Activated naive CD4-positive, alpha-beta T cell treated with anti-CD3 and anti-CD28 coated beads, Interleukin-2, amount 10 ng/mL, durations not matched to agents 7 days and 5 days (primary cell): ENCODE measurements at places on chromosomes 13 and 19.

DNA sequence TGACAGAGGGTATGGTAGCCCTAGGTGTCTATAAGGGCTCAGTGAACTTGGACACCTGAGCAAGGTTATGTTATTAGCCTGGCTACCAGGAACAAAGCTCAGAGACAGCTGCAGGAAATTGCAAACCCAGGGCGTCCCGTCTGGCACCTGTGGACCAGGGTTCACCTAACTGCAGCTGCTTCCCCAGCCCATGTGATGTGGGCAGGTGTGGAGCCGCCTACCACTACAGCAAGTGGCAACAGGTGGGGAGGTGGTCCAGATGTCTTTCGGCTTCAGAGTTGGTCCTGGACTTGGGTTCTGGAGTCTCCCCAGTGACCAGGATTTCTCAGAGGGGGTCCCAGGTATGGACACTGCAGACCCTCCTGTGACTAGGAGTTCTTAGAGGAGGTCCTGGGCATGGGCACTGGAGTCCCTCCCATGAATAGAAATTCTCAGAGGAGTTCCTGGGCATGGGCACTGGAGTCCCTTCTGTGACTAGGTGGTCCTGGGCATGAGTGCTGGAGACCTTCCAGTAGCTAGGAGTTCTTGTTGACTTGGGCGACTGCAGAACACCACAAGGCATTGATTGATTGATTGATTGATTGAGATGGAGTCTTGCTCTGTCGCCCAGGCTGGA, 25.2 kb downstream of the ACTL9 start:
- DNase-seq: no peak

- no peak for DNase-seq
Measured at GRCh38 chr13:113061796-113062425, 43.7 kb upstream of the F7 start.

- no peak for DNase-seq
Measured at GRCh38 chr13:78625384-78625783, 22.0 kb upstream of the POU4F1 start.

DNA sequence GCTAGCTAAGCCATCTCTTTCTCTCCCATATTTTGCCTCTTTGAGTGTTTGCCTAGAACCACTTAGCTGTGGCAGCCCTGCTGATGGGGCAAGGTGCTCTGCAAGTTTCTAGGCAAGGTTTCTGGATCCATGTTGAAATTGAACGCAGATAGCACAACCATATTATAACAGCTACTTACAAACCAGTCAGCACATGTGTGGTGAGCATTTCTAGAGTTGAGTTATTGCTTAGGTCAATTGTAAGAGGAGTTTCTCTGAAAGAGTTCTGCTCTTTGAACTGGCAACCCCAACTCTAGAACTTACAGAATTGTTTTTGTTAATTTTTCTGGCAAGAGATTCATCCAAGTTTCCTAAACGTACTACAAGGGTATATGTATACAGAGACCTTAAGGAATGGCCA, 103.3 kb downstream of the GGACT start:
- DNase-seq: no peak

DNA sequence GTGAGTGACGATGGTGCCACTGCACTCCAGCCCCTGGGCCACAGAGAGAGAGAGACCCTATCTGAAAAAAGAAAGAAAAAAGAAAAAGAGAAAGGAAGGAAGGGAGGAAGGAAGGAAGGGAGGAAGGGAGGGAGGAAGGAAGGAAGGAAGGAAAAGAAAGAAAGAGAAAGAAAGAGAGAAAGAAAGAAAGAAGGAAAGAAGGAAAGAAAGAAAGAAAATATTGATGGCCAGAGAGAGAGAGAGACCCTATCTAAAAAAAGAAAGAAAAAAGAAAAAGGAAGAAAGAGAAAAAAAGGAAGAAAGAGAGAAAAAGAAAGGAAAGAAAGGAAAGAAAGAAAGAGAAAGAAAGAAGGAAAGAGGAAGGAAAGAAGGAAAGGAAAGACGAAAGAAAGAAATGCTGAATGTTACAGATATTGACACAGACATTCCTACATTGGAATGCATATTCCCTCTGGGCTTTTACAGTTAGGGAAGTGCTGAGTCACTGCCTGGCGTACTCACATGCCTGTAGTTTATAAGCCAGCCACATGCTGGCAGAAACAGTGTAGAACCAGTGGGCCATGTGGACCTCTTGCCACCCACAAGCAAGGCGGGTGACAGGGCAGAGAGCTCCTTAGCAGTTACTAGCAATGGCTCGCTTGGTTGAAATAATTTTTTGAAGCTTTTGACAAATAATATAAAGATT, 34.6 kb upstream of the SLC46A3 start:
- no peak for DNase-seq

DNA sequence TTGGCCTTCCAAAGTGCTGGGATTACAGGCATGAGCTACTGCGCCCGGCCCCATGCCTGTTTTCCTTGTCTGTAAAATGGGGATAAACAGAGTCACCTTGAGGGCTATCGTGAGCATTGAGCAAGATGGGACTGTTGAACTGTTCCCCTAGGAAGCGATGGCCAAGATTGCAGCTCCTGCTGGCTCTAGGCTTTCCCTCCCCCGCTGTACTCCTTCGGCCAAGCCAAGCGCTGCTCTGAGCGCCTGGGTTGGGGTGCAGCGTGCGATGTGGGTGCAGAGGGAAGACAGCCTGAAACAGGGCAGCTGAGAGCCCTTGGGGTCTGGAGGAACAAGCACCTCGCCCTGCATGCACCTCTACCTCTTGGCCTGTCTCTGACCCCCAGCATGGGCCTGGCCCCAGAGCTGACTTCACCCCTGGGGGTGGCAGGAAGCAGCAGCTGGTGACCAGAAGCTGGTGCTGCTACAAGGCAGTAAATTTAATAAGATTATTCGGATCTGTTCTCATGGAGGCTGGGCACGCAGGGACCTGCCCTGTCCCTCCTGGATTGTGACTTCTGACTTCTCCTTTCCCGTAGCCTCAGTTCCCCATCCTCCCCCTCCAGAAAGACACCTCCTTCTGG, 5.3 kb downstream of the GNG8 start:
- no peak for DNase-seq

GRCh38 chr13:113632706-113633484, 25.1 kb downstream of the ATP4B start:
- DNase-seq: no peak

- peak; percentile 52 for DNase-seq
Measured at GRCh38 chr19:38869160-38869835, 8.8 kb downstream of the RINL start.

- no peak for DNase-seq
Measured at GRCh38 chr13:79237981-79238380, 168.1 kb downstream of the RBM26 start.

GRCh38 chr19:12946092-12946721, 545 bp downstream of the RAD23A start:
- DNase-seq: peak; percentile 69

DNA sequence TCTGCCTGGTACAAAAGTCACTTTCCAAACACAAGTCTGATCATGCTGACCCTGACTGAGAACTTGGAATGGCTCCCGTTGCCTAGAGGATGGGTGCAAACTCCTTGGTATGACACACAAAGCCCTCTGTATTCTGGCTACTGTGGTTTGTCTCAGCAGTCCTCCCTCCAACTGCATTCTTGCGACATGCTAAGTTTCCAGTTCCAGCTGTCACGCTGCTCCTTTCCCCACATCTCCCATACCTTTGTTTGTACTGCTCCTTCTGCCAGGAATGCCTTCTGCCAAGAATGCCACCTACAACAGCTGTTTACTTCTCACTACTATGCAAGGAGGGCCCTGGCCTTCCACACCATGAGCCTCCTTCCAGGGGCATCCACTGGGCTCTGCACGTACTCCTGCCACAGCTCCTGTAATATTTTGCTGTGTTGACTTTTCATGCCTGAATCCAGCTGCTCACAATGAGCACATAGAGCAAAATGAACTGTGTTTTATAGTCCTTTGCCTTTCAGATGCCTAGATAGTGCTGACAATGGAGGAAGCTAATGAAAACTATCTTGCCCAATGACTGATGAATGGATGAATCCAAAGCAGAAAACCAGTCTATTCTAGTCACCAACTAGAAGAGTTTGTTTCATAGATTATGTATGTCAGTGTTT, 543.7 kb downstream of the EFNB2 start:
- no peak for DNase-seq

DNA sequence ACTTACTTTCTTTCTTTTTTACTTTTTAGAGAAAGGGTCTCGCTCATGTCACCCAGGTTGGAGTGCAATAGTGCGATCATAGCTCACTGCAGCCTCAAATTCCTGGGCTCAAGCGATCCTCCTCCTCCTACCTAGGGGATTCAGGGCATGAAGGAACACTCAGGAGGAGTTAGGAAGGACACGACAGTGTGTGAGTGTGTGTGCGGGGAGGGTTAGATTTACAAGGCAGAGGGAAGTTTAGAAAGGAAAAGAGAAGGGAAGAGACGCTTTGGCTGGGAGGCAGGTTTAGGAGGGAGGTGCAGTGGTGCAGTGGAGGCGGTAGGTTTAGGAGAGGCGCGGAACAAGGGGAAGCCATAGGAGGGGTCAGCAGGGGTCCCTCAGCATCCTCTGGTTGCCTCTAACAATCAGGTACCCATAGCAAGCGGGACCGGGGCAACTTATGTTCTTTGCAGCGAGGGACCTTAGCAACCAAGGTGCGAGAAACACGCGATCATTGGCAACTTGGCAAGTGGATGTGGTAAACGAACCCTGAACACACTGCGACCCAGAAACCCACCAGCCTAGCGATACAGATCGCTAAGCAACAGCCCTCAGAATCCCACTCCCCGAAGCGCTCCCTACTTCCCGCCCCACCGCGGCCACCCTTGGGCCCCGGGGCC, 501 bp downstream of the SIRT2 start:
- no peak for DNase-seq

DNA sequence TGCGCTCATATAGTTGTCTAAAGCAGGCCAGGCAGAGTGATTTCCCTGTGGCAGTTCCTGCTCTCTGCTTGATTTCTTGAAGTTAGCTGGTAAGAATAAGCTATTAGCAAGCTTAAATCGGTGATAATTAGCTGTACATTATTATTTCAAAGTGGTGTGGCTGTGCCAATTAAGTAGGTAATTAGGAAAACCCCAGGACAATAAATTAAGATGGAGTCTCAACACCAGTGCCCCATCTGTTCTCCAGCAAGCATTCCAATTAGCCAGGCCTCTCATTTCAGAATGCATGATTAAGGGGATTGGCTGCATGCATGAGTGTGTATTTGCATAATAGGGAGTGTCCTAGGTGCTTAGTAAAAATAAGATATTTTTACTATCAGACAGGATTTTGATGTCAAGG, 342.3 kb downstream of the GPC5 start:
- DNase-seq: no peak

GRCh38 chr13:110387451-110388107, 80.5 kb downstream of the COL4A2 start:
- DNase-seq: peak; percentile 35

DNA sequence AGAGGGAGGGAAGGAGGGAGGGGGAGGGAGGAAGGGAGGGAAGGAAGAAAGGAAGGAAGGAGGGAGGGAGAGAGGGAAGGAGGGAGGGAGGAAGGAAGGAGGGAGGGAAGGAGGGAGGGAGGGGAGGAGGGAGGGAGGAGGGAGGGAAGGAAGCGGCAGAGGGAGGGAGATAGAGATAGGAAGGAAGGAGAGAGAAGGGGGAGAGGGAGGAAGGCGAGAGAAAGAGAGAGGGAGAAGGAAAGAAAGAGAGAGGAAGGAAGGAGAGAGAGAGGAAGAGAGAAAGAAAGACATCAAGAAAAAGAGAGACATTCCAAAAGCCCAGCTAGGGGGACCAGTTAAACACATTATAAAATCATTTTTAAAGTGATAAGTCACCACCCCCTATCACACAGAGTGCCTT, 62.5 kb downstream of the GNG7 start:
- no peak for DNase-seq

DNA sequence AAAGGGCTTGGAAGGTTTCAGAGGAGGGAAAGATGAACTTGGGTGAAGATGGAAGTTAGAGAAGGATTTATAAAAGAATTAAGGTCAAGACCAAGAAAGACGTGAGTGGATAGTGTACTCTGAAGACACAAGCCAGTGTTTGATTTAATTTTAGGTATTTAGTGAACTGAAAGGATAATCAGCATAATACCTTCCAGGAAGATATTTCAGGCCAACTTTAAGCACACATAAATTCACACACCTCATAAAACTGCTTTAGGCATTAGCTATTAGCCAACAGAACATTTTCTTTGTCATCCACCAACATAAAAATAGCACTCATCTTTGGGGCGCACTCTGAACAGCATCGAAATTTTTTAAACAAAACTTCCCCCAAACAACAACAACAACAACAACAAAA, 71.7 kb upstream of the CSNK1A1L start:
- no peak for DNase-seq

- no peak for DNase-seq
Measured at GRCh38 chr19:35134601-35135242, at the start of gene LGI4. Gene LGI4, minus strand, starts transcription at chr19:35135059. Its CDS starts 379 bp downstream, at chr19:35134680.

DNA sequence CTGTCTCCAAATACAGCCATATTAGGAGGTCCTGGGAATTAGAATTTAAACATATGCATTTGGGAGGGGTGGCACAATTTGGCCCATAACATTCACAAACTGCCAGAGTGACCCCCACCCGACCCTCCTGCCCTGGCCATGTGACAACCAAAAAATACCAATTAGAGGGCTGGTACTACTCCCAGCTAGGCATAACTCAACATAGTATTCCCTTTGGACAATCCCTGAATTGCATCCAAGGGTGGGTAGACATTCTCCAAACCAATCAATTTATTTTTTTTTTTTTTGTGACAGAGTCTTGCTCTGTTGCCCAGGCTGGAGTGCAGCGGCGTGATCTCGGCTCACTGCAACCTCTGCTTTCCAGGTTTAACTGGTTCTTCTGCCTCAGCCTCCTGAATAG, 29.8 kb downstream of the CLEC17A start:
- no peak for DNase-seq
